Adrenal gland (tissue), 19 donors: ENCODE measurements at places on chromosomes 2 and 18. TPM values are rescaled to one million over a fixed set of nuclear protein-coding genes. Genes with fewer than 3 reads are reported as not detected.

SLC40A1 gene
- 161 TPM for total RNA-seq

TMEM163 gene
- total RNA-seq, result 13.1 TPM

KYNU gene
- 5.1 TPM for total RNA-seq

DNAH6 gene
- total RNA-seq, result 0.26 TPM

HOXD10 gene
- not detected for total RNA-seq

RAPGEF4 gene
- total RNA-seq, result 179 TPM

DNA sequence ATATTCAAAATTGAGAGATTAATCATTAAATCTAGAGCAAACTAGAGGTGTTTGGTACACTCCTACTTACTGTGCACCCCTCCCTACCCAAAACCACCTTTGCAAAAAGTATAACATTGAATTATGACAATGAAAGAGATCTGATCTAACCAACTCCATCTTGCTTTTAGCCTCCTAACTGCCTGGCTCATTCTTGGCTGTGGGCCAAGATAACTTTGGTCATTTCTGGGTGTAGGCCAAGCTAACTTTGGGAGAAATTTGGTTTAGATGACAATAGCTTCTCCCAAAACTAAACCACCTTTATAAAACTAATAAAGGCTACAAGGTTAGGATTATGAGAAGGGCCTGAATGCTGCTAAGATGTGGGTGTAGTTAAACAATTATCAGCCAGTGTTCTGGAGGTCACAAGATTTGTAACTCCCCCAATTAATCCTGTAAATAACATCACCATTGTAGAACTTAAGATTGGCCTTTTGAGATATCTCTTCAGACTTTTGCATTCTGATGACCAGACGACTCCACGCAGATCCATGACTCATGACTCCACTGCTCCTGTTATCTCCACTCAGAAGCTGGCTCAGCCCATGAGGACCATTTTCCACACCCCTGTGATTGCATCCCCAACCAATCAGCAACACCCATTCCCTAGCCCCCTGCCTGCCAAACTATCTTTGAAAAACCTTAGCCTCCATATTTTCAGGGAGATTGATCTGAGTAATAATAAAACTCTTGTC, 160.2 kb downstream of the FBXO15 start:
- H3K27ac ChIP-seq, result no peak overlapping the region
- no peak for DNase-seq
- H3K27me3 ChIP-seq, result no peaks in the 10 kb centered on the region
- H3K4me1 ChIP-seq, result no peaks in the 10 kb centered on the region
- no peak overlapping the region for H3K4me3 ChIP-seq

- H3K27ac ChIP-seq, result no peak overlapping the region
- H3K4me3 ChIP-seq, result no peak overlapping the region
- H3K4me1 ChIP-seq, result no peaks in the 10 kb centered on the region
- DNase-seq, result no peak
- peaks cover 4% of the 10 kb centered on the region for H3K27me3 ChIP-seq
These were observed 66.1 kb downstream of the NAB1 start for GRCh38 chr2:190714958-190715357.

GRCh38 chr2:225354281-225354774, 45.2 kb upstream of the NYAP2 start:
- H3K36me3 ChIP-seq, result no peaks in the 10 kb centered on the region
- no peaks in the 10 kb centered on the region for H3K27me3 ChIP-seq

- no peaks in the 10 kb centered on the region for H3K36me3 ChIP-seq
- no peak overlapping the region for H3K4me3 ChIP-seq
- no peak for DNase-seq
- H3K27me3 ChIP-seq, result no peaks in the 10 kb centered on the region
These were observed 314.2 kb upstream of the MYT1L start for GRCh38 chr2:2645162-2645855.

DNA sequence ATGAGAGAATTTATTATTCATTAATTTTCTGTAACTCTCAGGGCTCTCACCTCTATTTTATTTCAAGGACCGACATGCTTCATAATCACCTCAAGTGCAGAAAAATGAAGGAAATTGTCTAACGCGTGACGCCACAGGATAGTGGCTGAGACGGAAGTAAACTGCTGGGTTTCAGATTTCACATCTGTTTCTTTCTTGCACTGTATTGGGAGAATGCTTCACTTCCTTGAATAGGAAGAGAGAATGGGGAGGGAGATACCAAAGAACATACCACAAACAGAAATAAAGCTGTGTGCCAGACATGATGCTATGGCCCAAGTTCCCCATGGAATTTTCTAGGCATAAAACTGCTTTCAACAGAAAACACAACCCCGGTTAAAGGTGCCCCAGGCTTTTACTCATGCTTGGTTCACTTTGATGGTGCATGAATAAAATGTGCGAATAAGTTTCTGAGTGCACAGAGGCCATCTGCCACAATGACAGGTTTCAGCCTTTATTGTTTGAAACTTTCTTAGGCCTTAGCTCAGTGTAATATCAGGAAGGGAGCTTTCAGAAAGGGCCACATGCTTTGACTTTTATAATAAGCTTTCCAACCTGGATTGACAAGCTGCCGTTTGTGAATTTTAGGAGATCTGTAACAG, 1116.4 kb downstream of the SOCS6 start:
- no peak overlapping the region for H3K27ac ChIP-seq
- no peak overlapping the region for H3K4me3 ChIP-seq
- no peak for DNase-seq
- no peaks in the 10 kb centered on the region for H3K36me3 ChIP-seq

- H3K4me3 ChIP-seq, result no peak overlapping the region
- no peak overlapping the region for H3K27ac ChIP-seq
- H3K27me3 ChIP-seq, result no peaks in the 10 kb centered on the region
- H3K4me1 ChIP-seq, result no peaks in the 10 kb centered on the region
- no peak for DNase-seq
These were observed 7.0 kb upstream of the AOX1 start for GRCh38 chr2:200578778-200579177.

DNA sequence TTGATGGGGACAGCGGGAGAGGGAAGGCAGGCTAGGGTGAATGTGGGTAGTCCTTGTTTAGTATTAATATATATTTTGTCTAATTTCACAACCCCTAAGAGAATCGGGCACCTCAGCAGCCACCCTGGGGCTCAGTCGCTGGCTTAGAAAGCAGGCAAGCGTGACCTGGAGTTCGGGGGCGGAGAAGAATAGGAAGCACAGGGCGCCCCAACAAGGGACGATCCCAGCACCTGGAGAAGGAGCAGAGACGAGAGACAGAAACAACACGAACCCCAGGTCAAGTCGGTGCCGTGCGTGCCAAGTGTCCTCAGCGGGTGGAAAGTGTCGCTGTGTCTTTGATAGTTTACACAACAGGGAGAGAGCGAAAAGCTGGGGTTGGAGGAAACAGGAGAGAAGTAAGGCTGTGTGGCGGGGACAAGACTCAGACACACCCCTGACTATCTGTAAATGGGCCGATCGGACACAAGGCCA, 95.4 kb downstream of the NFATC1 start:
- no peak for DNase-seq
- no peak overlapping the region for H3K27ac ChIP-seq
- no peaks in the 10 kb centered on the region for H3K27me3 ChIP-seq
- H3K4me1 ChIP-seq, result no peaks in the 10 kb centered on the region
- no peaks in the 10 kb centered on the region for H3K36me3 ChIP-seq

- H3K4me1 ChIP-seq, result peaks cover 15% of the 10 kb centered on the region
- H3K4me3 ChIP-seq, result no peak overlapping the region
- no peak for DNase-seq
- no peaks in the 10 kb centered on the region for H3K36me3 ChIP-seq
- no peaks in the 10 kb centered on the region for H3K27me3 ChIP-seq
These were observed 97.2 kb upstream of the WDR75 start for GRCh38 chr2:189344043-189344442.

GRCh38 chr2:137659616-137660015, 304.7 kb upstream of the HNMT start:
- no peaks in the 10 kb centered on the region for H3K27me3 ChIP-seq
- H3K27ac ChIP-seq, result no peak overlapping the region
- H3K4me1 ChIP-seq, result no peaks in the 10 kb centered on the region
- H3K4me3 ChIP-seq, result no peak overlapping the region

DNA sequence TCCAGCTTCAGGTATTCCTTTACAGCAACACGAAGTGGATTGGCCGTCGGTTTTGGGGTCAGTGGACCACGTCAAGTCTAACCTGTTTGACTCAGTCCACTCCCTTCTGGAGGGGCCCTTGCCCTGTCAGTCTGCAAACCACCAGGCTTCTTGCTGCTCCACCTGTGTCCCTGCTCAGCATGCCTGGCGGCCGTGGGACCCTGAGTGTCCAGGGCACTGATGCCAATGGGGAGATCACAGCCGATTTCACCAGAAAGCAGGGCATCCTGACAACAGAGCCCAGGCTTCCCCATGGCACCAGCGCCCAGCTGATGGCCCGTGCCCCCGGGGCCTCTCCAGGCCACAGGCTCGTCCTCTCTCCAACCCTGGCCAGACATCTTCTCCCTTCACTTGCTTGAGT, 41.2 kb upstream of the HS6ST1 start:
- no peaks in the 10 kb centered on the region for H3K27me3 ChIP-seq
- no peaks in the 10 kb centered on the region for H3K36me3 ChIP-seq
- no peak overlapping the region for H3K4me3 ChIP-seq
- peak; percentile 29 for DNase-seq

DNA sequence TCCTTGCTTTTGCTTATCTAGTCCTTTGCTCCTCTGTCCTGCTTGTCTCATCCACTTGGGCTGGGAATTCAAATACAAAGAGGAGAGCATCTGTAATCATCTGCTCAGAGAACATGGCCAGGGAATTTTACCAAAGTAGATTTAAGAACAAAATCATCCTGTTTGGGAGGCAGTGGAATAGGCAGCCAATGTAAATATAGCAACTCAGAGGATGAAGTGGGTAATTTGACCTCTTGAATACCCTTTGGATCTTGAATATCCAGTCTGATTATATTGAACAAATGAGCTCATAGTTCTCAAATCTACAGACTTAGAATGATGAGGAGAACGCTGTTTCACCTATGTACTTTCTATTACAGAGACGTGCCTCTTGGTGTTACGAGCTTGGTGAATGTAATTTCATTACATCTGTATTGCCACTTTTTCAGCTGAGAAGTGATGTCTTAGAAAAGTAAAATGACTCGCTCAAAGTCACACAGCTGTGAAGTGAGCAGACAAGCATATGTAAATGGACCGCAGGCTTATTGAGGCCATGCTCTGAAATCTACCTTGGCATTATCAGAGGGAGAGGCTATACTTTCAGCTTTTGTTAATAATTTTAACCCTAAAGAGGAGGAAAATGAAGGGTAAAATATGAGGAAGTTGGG, 266.3 kb downstream of the MTX2 start:
- H3K27me3 ChIP-seq, result no peaks in the 10 kb centered on the region
- DNase-seq, result no peak
- no peak overlapping the region for H3K27ac ChIP-seq
- H3K4me3 ChIP-seq, result no peak overlapping the region

DNA sequence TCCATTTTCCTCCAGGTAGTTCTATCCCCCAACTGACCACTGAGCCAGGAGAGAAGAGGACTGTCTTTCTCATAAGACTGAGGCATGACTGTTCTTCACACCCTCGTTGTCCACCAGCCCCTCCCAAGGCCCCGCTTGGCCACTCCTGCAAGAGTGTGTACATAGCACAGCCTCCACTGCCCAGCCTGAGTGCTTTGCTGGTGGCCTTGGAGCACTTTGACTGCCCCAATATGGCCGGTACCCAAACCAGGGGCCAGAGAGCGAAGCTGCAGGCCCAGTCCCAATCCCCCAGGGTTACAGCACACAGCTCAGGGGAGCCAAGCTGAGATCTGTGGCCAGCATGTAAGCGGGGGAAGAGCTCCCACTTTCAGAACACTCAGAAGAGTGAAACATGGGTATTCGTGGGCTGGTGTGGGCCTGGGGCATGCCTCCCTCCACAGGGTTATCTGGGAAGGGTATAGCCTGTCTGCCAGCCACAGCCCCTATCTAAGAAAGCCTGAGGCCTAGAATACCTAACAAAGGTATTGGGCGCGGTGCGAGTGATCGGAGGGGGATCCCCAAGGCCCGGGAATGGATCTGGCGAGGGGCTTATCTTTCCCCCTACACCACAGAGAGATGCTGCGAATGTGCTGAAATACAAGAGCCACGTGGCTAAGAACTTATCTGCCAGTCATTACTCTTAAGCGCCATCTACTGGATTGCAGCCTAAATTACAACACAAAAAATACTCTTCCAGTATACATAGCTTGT, 163.8 kb downstream of the WDPCP start:
- DNase-seq, result no peak
- no peaks in the 10 kb centered on the region for H3K36me3 ChIP-seq
- no peaks in the 10 kb centered on the region for H3K27me3 ChIP-seq

- no peak for DNase-seq
- no peak overlapping the region for H3K4me3 ChIP-seq
- no peak overlapping the region for H3K27ac ChIP-seq
- H3K36me3 ChIP-seq, result no peaks in the 10 kb centered on the region
These were observed 256.0 kb downstream of the CDH20 start for GRCh38 chr18:61589053-61589723.

DNA sequence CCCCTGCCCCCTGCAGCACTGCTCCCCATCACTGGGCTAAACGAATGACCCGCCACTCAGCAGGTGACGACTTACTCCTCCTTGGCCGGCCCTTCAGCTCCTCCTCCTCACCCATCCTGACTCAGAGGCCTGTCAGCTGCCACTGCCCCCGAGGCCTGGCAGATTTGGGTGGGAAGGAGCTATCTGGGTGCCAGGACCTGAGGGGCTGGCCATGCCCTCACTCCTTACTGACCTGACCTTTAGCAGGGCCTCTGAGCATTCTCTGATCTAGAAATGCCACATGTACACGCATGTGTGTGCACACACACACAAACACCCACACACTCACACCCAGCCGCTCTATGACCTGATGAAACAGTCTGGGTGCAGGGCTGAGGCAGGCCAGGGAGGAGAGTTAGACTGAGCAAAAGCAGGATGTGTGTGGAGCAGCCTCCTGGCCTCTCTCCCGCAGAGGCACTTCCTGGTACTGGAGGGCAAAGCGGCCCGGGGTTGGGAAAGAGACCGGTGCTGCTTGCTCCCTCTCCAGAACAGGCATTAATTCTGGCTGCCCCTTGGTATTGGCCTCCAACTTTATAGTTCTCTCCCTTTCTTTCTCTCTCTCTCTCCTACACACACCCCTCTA, 68.0 kb downstream of the ZFP36L2 start:
- H3K4me1 ChIP-seq, result peaks cover 27% of the 10 kb centered on the region
- H3K27me3 ChIP-seq, result no peaks in the 10 kb centered on the region
- no peak overlapping the region for H3K4me3 ChIP-seq
- H3K36me3 ChIP-seq, result no peaks in the 10 kb centered on the region
- peak overlapping the region; percentile 79 for H3K27ac ChIP-seq

DNA sequence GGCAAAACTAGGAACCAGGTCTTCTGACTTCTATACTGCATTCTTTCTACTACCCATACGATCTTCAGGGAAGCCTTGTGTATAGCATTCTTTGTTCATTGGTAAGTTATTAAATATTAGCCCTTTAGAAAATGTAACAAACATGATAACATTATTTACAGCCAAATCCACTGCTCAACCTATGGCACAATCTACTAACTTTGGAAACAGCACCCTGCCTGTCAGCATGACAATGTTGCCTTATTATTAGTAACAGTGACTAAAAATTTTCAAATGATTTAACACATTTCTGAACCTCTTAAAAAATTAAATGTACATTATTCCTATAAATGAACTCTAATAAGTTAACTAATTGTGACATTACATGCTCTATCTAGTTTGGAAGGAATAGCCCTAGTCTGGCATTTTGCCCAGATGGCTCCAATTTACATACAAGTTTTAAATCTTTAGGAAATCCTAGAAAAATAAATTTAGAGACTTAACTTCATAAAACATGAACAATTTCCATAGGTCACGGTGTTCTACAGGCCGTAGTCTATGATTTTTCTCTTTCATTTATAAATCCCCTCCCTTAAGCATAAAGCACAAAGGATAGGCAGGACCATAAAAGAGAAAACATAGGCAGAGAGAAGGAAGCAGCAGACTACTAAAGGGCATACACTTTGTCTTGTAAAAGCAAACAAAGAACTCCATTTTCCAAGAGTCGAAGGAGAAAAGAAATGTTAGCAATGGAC, 33.7 kb downstream of the YES1 start:
- DNase-seq, result no peak
- H3K4me3 ChIP-seq, result no peak overlapping the region
- H3K4me1 ChIP-seq, result peaks cover 9% of the 10 kb centered on the region
- H3K27me3 ChIP-seq, result no peaks in the 10 kb centered on the region
- no peak overlapping the region for H3K27ac ChIP-seq
